ENCODE measurements at places on chromosomes 7 and 10.

- no peak for DNase-seq
Observed at GRCh38 chr7:129115676-129116075, 28.8 kb upstream of the TSPAN33 start.

DNA sequence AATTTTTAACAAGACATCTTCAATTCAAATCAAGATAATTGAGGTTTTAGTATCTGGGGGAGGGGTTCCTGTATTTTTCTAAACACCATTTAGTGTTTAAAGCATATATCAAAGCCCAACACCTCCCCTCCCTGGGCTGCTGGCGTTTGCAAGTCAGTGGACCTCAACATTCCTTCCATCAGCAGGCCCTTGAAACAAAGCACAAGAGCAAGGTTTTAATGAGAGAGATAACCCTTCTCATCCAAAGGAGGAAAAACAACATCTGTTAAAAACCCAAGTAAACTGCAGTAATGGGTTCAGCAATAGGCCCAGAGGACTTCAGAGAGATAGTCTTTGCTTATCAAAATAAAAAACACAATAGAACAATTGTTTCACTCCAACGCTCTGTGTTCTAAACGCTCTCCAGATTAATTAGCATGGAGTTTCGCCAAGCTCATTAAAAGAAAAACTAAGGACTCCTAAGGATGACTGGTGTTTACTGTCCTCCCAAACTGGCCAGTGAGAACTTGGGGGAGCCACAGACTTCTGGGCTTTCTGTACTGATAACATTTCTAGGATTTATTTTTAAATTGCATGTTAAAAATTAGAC is 2.5 kb downstream of the JCAD start:
- DNase-seq, result no peak

DNA sequence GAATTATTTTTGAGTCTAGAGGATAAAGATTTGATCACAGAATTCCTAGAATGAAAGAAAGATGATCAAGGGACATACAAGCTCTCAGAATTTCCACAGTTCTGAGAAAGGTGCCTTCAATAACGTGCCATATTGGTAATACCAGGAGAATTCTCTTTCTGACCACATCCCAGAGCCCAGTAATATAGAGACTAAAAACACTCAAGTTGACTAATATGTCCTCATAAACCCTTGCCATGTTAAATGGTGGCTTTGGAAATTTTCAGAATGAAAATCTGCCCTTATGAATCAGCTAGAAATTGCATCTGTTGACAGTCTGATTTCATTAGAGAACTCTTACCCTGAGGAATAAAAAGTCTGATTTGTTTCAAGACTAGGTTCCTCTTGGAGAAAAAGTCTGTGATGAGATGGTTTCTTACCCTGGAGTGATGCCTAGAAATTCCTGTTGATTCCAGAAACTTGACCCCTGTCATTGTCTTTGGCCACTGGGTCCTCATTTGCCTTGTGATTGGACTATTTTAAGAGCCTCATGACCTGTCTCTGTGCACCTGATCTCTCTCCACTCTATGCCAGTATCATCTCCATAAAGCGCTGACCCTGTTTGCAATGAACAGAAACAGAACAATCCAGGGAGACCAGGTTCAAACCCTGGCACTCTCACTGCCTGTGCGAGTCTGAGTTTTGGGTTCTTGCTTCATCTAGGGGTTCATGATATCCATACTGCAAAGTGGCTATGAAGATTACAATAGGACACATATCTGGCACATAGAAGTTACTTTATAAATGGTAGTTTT is 3.3 kb downstream of the IL2RA start:
- no peak for DNase-seq

DNA sequence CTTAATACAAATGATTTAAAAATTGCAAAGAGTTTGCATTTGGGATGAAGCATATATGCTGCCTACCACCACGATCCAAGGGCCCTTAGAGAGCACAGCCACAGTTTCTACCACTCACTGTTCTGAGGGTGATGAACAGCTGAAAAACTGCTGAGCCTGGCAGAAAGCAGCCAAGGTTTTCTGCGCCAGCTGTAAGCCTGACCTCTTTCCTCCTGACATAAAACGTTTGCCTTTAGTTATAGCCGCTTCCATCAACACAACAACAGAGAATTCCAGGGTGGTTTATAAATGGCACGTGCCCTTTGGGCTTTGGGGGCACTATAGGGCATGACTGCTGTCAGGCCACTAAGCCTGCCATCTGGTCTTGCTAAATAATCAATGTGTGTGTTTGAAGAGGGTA is 222.8 kb downstream of the RELN start:
- no peak for DNase-seq

DNA sequence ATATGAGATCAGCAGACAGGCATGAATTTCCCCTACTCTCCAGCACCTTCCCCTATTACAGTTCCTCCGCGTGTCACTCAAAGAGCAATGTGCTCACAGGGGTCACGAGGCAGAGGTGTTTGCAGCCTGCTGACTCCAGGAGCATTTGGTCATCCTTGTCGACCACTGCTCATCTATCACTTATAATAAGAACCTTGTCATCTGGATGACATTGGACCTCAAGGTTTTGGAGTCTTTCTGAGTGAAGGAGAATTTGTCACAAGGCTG is 32.9 kb upstream of the PLPP4 start:
- no peak for DNase-seq

- DNase-seq, result no peak
Observed at GRCh38 chr10:116765648-116766081, 23.3 kb upstream of the HSPA12A start.

- no peak for DNase-seq
Observed at GRCh38 chr7:17090751-17091150, 207.7 kb upstream of the AHR start.

- no peak for DNase-seq
Observed at GRCh38 chr7:91007371-91007770, 256.9 kb upstream of the FZD1 start.

DNA sequence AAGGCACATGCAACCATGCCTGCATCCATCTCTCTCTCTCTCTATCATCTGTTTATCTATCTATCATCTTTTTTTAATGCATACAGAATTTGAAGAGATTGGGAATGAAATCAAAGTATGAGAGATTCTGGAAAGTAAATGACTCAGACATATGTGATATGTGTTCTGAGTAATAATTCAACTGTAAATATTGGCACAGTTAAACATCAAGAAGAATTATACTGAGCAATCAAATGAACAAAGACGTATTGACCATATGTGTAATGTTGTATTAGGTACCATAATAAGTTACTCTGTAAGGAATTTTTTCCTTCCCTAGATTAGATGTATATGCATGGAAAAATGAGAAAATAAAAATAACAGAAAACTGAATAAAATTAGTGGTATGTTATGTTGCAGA is 108.3 kb downstream of the SUGCT start:
- no peak for DNase-seq

Data from stimulated activated CD4-positive, alpha-beta T cell treated with anti-CD3 and anti-CD28 coated beads, Interleukin-12 subunit alpha, Interleukin-12 subunit beta, amount 100 ng/mL, for 48 hours (primary cell).